ENCODE measurements at places on chromosomes 2 and 18.

GRCh38 chr18:11050966-11051365 is 98.4 kb downstream of the PIEZO2 start:
- no peak for DNase-seq

- DNase-seq = no peak
Observed at GRCh38 chr2:235560345-235560744, 66.5 kb downstream of the AGAP1 start.

- DNase-seq = no peak
Observed at GRCh38 chr2:43238176-43238575, 11.8 kb upstream of the ZFP36L2 start.

DNA sequence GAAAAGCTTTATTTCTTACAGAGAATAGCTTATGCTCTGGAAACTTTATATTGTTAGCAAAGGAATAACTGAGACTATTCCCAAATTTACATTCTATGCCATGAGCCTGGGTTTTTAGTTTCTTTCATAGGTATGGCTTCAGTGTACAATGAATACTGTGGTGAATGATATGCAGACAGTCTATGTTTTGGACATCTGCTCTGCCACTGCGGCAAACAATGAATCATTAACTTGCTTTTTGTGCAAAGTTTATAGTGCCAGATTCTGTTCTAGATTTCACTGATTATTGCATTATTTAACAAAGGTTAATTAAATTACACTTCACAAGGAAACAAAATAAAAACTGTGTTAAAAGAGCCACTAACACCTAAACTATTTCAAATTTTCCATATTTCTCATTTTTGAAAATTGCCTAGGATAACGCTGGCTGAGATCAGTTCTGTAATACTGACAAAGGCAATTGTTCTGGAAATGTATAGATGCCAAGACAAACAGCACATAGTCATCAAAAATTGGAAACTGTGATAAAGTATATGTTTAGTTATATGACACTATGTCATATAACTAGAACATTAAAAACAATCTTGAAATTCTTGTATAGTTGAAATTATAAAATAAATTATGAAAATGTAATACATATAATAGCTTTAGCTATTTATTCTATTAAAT is 74.7 kb downstream of the ITSN2 start:
- no peak for DNase-seq

DNA sequence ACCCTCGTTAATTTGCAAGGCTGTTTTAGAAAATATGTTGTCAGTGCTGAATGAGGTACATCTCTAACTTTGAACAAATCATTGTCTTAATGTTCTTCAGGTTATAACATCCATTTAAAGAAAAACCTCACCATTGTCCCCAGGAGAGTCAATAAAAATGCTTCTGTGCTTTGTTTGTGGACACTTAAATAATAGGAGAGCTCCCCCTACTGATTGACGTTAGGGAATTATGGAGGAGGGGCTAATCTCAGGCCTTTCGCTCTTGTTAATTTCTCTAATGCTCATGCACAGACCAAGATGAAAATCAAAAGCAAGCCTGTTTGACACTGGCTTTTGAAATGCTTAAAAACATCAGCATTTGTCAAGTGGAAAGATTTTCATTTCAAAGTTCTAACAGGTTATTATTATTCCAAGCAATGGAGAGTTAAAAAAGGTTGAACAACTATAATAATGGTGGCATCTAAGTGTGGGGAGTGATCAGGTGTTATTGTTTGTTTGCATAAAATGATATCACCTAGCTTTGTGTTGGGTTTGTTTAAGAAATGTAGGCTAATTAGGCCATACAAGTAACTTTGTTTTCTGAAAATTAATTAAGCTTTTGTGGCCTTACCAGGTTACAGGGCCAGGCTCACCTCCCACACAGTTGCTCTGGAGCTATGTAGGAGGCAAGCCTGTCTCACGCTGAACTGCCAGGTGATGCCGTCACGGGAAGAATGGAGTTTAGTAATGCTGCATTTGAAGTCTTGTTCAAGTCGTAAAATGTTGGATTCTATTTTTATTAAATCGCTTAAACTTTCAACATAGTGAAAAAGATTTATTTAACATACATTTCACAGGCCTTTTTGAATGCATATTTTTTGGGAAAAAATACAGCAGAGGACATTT is 51.7 kb upstream of the SMIM21 start:
- DNase-seq = no peak

GRCh38 chr2:241443486-241444223 is 64.7 kb downstream of the STK25 start:
- no peak for DNase-seq

DNA sequence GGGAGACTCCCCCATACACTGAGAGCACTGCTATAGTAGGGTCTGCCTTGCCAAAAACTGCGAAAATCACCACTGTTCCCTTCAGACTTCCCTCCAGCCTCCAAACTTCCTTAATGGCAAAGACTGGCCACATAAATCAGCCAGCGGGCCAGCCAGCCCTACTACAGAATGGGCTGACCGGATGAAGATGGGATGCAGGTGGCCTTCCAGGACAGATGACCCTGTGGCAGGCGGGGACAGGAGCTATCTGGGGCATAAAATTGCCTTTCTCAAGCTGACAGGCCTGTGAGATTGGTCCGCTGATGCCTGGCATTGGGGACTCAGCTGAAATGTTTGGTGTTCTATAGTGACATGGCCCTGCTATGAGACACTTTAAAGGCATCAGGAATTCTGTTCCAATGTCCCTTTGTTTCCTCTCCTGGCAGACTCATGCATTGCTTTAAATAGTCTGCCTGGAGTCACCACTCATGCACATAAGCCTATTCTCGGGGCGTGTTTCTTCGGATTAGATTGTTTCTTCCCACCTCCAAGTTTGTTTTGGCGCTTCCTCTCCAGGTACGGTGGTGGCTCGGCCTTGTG is 135.9 kb downstream of the ALPK2 start:
- DNase-seq = no peak

DNA sequence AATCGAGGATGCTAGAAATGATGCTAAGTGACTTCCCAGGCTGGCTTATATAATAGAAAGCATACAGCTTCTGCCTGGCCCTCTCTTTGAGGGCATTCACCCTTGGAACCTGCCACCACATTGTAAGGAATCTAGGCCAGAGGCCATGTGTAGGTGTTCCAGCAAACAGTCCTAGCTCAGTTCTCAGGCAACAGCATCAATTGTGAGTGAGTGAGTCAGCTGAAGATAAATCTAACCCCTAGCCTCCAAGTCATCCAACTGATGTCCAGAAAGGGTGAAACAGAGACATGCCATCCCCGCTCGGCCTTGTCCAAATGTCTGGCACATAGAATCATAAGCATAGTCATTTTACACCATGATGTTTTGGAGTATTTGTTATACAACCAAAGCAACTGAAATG is 324.3 kb upstream of the KLHL14 start:
- DNase-seq = no peak

DNA sequence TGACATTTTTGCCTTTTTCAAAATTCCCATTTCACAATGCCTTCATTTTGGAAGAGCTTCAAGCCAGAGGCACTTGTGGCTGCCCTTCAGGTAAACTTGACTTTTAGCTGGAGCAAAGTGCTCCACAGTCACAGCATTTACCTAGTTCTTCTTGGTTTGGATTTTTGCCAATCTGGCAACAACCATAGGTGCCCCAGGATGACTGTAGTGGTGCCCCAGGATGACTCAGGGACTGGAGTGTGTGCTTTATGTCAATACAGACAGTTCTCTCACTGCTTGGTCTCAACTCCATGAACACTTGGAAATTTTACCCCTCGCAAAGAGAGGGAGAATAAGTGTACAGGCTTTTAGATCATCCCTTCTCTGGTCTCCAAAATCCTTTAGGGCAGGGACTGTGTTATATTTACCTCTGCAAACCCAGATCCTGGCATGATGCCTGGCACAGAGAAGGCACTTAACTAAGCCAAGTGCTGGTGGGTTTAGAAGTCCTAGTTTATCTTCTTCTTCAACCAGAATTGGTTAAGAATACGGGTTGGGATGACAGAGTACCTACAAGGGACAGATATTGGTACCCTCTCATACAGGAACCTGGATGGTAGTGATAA is 15.3 kb upstream of the PTPN4 start:
- DNase-seq = no peak

DNA sequence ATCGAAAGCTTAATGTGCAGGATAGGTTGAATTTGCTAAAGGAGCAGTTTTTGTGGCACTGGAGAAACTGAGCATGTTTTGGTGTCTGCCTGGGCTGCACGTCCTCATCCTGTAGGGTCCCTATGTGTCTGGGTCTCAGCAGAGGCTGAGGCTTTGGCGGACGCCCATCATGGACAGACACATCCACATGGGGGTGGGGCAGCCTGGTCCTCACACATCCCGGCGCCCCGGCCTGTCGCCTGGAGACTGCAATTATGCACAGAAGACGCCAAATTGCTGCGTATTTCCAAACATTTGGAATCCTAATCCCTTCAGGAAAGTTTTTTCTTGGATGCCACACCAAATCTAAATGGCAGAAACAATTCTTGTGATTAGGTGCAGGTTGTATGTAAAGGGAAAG is 128.2 kb upstream of the TWIST2 start:
- DNase-seq = no peak

DNA sequence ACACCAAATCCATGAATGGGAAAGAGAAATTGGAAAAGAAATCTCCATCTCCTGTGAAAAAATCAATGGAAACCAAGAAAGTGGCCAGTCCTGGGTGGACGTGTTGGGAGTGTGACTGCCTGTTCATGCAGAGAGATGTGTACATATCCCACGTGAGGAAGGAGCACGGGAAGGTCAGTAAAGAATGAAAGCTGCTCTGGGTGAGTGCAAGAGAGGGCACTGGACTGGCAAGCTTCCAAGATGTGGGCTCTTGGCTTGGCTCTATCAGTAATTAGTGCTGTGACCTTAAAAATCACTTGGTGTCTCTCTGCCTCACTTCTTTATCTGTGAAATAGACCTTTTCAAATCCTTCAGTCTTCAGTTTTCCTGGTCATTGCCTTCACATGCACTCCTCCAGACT is 89.0 kb downstream of the ZNF532 start:
- DNase-seq = no peak

Measured in NCI-H446 (cell line).